ENCODE measurements at places on chromosomes 16 and 17.

DNA sequence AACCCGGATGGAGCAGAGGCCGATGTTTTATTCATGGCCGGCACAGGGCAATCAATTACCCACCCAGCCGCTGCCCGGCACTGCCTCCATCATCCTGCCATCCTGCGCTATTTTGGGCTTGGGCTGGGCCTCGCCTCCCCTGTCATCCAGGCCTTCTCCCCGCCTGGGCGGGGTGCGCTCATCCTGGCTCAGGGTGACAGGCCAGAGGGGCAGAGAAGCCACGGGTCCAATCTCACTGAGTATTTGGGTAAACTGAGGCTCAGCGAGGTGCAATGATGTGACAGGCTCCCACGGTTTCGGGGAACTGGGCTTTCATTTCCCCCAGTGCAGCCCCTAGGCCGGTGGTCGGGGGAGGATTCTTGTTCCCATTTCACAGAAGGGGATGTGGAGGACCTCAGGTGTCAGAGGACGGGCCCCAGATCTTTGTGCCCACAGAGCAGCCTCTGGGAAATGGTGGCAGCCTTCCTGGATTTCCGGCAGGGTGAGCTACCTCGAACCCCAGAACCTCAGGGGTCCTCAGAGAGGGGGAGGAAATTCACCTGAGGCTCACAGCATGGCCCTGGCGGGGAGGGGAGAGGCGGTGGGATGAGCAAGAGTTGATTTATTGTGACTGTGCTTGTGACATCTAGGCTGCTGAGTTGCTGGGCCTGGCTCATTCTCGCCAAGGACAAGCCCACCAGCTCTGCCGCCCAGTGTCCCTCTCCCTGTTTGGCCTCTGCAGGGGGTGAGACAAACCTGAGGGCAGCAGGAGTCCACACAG, 23.8 kb upstream of the KCNJ12 start:
- DNase-seq: no peak

DNA sequence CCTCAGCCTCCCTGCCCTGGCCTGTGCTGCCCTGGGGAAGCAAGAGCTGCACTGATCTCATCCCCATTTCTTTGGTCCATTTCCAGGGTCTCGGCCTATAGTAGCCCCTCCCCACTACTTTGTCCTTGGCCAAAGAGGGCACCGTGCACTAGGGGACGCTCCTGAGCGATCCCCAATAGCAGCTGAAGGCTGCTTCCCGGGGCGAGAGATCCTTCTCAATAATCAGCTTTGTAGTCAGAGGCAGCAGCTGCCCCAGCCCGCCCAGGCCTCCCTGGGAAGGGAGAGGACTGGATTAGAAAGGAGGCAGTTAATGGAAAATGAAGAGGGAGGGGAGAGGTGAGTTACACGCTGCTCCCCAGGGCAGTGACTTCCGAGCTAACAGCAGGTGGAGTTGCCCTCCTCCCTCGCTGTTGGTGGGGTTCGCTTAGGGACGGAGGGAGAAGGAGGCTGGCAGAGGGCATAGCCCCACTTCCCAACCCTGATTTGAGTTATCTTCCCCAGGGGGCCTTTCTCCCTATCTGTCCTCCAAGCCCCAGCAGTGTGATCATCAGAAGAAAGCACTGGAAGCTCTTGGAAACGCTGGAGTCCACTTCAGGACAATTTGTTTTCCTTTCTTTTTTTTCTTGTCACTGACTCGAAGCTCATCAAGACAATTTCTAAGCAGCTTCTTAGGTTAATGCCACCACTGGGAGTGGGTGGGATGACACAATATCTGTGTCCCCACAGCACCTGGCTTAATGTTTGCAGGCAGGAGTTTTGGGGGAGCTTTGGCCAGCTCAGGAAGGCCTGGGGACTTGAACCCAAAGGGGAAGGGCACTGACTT, 2.6 kb downstream of the MXRA7 start:
- DNase-seq: no peak

DNA sequence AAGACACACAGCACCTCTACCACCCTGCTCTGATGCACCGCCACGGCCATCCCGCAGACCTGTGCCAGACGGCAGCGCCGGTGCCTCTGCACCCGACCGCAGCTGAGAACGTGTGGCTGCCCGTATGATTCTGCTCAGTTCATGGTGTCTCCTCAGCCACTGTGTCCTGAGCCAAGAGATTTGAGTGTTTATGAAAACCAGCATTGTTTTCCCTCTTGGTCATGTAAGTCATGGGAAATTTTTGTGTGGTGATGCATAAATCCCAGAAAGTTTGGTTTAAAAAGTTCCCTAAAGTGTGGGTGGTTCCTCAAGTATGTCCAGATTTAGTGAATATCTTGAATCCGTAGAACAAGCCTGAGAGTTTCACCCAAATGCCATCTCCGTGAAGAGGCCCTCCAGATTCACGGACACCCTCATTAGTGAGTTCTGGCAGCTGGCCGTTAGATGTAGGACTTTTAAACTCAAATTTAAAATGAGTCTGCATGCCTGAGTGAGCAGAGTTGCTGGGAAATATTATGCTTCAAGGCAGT, 57.6 kb downstream of the CDRT4 start:
- DNase-seq: no peak

- DNase-seq: no peak
Observed at GRCh38 chr17:21061971-21062526, 19.2 kb upstream of the USP22 start.

DNA sequence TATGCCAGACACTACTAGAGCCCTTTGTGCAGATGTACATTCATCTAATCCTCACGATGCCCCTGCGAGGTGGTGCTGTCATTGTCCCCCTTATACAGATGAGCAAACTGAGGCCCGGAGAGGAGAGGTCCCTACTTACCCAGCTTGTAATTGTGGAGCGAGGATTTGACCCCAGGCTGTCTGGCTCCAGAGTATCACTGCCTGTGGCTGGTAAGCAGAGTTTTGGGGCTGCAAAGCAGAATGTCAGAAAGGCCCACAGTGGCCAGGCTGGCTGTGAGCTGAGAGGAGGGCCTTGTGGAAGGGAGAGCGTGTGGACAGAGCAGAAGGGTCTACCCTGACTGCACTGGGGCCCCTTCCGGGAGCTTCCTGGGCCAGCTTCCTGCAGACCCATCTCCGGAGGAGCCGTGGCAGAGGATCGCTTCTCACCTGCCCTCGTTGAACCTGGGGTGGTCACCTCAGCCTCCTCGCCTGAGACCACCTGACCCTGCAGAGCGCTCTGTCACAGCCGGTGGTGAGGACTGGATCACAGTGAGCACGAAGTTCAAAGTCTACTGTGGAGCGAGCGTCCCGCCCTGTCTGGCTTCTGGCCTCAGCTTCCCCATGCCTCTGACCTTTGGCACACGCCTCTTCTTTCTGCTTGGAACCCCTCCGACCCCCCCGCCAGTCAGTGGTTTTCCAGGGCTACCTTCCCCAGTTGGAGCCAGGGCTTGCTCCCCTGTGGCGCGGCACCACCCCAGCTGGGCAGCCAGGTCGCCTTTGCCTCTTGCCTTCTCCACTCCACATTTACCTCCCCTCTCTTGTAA, 12.1 kb downstream of the CMIP start:
- no peak for DNase-seq
